NCI-H510A treated with DMSO at 0.1 percent for 48 hours (cell line): ENCODE measurements at places on chromosomes 5 and 9.
A peak's percentile ranks its signal among the peaks of the same experiment; 100 is the strongest.

DNA sequence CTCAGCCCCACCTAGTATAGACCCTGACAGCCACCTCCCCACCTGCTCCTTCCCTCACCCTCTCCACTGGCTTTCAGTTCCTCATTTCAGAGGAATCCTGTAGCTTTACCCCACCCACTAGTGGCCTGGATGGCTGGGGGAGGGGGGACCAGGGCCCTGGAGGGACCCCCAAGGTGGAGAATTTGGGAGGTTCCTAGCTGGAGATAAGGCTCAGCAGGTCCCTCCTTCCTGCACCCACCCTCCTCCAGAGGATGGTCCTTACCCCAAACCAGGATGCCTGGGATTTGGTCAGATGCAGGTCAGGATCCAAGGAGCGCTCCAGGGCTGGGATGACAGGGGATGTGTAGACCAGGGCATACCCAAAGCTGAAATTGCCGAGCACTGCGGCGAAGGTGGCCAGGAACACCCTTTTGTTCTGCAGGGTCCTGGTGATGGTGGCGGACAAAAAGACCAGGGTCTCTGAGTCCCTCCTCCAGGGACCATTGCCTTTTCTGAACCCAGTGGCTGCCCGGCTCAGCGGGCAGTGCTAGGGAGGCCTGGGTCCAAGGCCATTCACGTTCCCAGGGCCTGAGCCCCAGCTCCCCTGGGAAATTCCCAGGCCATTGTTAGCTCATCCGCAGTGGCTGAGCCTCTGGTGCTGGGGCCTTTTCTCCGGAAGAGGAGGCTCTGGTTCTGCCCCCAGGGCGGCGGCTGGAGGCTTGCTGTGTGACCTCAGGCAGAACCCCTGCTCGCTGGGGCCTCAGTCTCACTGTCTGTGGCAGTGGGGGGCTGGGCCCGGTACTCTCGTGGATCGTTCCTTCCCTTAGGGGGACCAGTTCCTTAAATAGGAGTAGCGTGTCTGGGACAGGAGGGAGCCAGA lies 678 bp downstream of the SLC2A6 start:
- DNase-seq, result no peak

DNA sequence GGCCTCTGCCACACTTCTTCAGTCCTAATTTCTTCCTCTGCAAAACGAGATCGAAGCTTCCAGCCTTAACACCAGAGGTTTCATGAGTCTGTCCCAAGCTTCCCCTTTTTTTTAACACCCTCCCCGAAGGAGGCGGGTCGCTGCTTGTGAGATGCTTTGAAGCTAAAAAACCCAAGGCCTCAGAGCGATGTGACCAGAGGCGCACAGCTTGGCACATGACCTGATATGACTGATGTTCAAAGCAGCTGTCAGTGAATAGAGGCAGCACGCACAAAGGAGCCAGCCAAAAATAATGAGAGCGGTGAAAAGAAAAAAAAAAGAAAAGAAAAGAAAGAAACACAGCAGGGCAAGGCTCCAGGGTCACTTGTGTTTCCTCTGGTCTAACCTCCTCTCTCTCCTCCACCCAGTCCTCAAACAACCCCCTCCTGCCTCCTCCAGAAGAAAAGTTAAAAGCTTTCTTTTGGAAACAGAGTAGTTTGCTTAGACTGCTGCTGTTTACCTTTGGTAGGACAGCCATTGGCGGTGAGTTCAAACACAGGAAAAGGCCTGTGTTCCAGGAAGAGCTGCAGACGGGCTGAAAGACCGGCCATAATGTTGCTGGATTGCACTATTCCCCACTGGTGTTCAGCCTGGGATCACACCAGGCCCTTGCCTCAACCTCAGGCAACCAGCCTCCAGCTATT lies 10.9 kb upstream of the ZNF366 start:
- no peak for DNase-seq

DNA sequence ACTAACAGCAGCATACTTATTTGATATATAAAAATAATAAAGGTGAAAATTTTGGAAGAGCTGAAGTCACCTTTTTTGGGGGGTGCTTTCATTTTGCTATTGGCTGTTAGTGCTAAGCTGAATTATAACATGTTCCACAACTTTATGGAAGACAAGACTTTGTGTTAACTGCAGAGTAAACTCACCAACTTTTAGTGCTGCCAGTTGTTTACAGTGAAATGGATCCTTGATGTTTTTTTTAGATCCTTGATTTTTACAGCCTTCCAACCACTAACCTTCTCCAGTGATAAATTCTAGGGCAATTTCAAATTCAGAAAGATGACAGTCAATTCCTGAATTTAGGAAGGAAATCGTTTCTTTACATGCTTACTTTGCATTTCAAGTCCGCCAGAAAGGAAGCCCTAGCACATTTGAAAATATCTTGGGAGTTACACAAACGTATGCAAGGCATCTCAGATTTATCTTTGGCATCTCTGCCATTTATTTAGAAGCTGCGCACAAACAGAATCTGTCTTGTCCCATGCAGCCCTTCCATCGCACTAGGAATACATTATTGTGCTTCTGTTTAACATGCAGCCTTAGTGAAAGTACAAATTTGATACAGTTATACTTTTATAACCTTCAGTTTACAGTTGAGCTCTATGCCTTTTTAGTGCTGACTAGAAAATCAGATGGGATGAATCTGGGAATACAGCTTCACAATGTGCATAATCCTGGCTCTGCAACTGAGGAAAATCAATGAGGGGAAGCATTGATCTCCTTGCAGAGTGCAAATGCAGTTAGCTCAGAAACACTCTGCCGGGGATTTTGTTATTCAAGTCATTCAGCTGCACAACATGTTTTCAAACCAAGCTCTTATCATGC lies 142.4 kb upstream of the ZNF608 start:
- DNase-seq, result no peak

DNA sequence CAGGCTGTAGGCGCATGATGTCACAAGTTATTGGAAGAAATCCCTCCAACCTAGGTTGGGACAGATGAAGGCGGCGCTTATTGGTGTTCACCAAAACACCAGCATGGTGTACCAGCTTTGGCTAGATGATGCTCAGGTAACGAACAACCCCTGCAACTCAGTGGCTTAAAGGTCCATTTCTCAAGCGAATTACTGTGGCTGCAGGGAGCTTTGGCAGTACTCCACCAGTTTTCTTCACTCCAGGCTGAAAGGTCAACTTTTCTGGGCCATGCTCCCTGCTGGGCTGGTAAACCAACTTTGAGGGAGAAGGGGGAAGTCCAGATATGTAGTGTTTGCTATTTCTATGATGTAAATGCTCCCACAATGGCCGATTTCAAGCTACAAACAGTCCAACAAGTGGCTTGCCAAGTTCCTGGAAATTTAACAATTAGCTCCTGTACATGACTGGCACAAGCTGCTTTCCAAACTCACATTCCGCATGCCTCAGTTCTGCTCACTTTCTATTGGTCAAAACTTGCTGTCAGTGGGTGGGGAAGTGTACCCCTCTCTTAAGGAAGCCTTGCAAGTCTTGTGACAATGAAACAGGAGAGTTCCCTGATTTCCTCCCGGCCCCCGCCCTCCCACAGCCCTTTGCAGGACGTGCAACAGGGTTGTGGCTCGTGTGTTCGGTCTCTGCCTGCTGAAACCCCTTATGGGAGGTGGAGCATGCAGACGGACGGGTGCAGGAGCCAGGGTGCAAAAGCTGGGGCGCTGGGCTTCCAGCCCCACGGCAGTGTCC lies 588 bp upstream of the ZBED3 start:
- DNase-seq, result no peak

DNA sequence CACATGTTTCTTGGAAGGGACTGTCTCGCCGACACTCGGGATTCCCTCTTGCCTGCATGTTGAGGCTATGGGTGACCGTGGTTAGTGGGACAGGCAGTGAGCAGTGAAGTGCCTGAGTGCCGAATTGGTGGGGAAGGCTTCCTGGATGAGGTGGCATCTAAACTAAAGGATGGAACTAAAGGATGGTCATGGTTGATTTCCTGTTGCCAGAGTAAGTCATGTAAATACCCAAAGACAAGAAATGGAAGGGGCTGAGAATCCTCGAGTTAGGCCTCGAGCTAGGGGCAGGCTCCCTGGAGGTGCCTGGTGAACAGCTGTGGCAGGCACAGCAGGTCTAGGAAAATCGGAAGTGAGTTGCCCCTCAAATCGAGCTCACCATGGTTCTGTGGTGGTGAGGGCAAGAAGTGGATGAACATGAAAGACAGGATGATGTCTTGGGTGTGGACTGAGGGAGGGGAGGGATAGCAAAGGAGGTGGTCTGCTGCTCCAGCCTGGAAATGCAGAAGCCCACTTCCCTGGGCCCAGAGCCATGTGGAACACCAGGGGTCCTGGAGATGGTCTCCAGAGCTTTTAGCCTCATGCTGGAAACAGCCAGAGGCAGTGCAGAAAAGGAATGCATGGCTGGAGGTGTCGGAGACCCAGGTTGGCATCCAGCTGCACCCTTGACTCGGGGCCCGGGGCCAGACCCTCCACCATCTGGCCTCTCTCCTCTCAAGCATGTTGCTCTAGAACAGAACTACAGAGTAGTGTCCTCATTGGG lies 12.2 kb downstream of the CD74 start:
- DNase-seq, result no peak

- no peak for DNase-seq
Measured at GRCh38 chr5:14492331-14492964, 89.1 kb upstream of the OTULINL start.

- DNase-seq, result no peak
Measured at GRCh38 chr5:51411921-51412325, 28.7 kb downstream of the ISL1 start.

GRCh38 chr9:34408173-34408572 lies 31.5 kb upstream of the MYORG start:
- DNase-seq, result no peak

DNA sequence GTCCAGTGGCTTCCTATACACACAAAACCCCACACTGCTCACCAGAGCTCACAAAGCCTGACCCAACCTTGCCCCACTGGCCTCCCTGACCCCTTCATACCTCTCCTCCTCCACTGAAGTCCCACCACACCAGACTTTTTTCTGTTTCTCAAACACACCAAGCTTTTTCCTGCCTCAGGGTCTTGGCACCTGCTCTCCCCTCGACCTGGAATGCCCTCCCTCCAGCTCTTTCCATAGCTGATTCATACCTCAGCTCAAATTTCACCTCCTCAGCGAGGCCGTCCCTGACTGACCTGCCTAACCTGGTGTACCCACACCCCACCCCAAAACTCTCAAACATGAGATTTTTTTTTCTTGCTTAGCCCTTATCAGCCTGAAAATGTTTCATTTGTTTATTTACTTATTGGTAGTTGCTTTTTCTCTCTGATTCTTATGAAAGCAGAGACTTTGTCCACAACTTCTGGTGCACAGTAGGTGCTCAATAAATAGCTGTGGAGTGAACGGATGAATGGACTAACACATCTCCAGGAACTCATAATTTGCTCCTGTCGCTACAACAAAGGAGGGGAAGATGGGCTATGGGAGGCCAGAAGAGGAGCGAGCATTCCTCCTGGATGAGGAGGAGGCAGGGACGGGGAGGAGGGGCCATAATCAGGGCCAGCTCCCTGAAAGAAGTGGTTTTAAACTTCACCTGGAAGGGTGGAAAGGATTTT lies 84.3 kb downstream of the SH3TC2 start:
- DNase-seq, result no peak

DNA sequence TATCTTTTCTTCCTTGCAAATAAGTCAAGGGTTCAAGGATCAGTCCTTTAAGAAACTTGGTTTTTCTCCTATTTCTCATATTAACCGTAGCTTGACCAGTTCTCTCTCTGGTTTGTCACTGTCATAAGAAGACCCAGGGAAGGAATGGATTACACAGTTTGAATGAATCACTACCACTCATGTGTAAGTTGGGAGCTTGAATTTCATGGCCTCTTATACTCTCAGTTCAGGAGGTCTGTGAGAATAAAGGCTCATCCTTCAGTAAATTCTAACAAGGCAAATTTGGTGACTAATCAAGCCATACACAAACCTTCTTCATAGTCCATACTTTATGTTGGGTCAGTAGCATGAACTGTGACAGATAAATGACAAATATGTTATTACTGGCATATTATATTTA lies 323.1 kb upstream of the ACTBL2 start:
- DNase-seq, result no peak

DNA sequence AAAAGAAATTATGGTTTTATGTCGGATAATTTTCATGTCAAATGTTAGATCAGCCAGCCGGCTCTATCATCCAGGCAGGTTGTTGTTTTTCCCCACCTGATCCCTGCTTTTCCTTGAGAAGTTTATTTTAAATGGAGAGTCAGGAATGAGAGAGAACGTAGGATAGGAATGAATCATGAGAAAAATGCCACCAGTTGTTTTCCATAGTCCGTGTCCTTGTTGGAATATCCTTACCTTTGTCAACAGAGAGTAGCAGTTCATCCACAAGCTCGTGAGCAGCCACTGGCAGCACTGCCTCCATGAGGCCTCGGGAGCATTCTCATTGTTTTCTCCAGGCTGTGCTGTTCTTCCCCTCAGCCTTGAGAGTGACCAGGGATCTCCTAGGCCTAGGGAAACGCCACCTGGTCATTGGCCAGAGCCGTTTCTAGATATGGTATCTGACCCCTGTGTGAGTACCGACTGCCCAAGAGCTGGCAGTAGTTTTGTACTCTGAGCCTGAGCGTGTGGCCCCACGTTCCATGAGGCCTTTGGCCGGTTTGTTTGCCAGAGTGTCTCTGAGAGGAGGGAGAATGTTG lies 293.3 kb downstream of the FANCC start:
- DNase-seq, result peak; percentile 13

DNA sequence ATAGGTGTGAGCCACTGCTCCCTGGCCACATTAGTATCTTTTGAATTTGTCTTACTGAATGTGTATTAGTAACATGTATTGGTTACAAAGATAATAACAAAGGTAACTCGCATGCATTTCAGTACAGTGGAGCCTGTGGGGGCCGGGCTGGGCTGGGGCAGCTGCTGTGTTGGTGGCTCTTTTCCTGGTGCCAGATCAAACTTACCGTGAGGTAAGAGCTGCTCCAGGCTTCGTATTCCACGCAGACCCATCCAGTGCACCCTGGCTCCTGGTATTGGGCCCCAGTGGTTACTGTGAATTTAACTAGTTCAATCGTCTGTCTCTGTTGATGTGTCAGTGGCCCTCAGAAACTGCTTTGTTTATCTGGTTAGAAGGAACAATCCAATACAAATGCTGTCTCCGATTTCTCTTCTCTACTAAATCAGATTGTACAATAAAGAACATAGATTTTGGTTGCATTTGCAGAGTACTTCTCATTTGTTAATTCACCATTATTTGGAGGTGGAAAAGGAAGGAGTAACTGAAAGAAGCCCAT lies 15.6 kb downstream of the PRRC2B start:
- no peak for DNase-seq

GRCh38 chr9:18791074-18791473 lies 241.9 kb downstream of the SAXO1 start:
- no peak for DNase-seq

- no peak for DNase-seq
Measured at GRCh38 chr5:180548563-180548962, 42.7 kb downstream of the SCGB3A1 start.
